Activated CD4-positive, CD25-positive, alpha-beta regulatory T cell treated with anti-CD3 and anti-CD28 coated beads, Interleukin-2, amount 50 U/mL, for 24 hours (primary cell): ENCODE measurements at places on chromosomes 3 and 15.

- ATAC-seq: no peak
Observed at GRCh38 chr15:78533331-78533730, 6.9 kb upstream of the PSMA4 start.

- no peak for ATAC-seq
Observed at GRCh38 chr3:39748763-39749162, 60.6 kb upstream of the MYRIP start.

- no peak for ATAC-seq
Observed at GRCh38 chr3:71117572-71118247, 465.8 kb downstream of the FOXP1 start.

DNA sequence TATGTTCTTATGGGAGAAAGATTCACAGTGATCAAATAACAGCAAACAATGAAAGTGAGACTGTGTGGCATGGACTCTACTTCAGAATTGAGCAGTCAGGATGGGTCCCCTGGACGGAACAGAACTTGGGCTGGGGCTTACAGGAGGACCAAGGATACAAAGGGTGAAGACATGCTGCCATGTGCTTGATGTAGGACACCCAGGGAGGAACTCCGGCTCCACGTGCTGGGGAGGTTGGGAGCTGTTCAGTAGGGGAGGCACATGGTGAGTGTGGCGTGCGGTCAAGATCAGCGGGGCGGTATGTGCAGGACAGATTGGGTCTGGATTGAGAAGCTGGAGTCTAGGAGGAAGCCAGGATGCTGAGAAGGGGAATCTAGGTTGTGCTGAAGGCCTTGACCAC is 32.6 kb downstream of the PPCDC start:
- ATAC-seq: no peak

GRCh38 chr15:75167588-75168350 is 33.9 kb upstream of the C15orf39 start:
- no peak for ATAC-seq

DNA sequence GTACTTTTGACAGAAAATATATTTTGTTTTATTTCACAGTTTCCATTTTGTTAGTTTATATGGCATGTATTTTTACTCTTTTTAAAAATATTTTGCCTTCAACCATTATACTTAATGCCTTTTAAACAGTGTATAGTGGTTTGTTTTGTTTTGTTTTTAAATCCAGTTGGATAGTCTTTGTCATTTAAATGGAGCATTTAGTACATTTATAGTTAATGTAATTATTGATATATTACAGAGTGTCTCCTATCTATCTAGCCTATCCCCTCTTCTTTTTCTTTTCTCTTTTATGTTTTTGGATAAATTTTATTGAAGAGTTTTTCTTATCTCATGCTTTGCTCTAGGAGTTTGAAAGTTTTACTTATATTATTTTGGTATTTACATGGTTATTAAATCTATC is 3.6 kb downstream of the SAMMSON start:
- no peak for ATAC-seq

- ATAC-seq: no peak
Observed at GRCh38 chr3:5138214-5138981, 16.3 kb downstream of the ARL8B start.

DNA sequence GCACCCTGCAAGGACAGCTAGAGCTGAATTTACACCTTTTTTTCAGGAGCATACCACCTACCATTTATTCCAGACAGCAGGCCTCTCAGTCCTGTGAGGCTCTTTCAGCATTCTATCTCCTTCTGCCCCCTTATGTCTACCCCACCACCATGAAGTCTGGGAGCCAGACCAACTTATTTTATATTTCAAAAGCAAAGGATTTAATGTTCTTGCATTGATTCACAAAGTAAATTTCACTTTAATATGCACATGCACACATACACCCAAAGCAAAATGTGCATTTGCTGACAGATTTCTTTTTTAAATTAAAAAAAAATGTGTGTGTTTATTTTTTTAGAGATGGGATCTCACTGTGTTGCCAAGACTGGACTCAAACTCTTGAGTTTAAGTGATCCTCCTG is 264.2 kb upstream of the LRRC3B start:
- no peak for ATAC-seq

- no peak for ATAC-seq
Observed at GRCh38 chr15:33411596-33412540, 101.1 kb downstream of the RYR3 start.

GRCh38 chr3:184315543-184315867 is 1.1 kb downstream of the EIF4G1 start:
- no peak for ATAC-seq

- no peak for ATAC-seq
Observed at GRCh38 chr15:94503293-94503692, 271.9 kb downstream of the MCTP2 start.

DNA sequence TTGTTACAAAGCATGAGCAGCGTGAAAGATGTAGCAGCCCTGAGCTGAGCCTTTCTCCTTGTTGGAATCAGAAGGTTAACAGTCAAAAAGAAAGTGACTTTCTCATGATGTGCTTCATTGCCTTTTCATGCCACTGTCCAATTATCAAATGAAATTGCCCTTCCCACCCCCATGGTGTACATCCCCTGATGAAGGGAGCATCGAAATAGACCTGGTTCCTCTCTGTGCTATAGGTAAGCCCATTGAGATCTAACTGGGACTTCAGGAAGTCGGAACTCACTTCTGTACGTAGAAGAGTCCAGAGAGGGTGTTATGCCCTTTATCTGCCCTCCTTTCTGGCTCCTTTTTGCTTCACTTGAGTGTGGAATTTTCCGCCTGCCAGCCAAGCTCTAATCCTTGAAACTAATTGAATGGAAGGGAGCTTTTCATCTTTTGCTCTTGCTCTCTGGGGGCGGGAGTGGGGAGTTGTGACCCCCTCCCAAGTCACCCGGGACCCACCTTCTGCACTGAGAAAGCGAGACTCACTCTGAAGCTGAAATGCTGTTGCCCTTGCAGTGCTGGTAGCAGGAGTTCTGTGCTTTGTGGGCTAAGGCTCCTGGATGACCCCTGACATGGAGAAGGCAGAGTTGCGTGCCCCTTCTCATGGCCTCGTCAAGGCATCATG is 20.9 kb downstream of the ABHD6 start:
- ATAC-seq: no peak
